ENCODE measurements at places on chromosomes 3 and 15.

- no peak for DNase-seq
Measured at GRCh38 chr3:47006145-47006651, 26.7 kb downstream of the NBEAL2 start.

DNA sequence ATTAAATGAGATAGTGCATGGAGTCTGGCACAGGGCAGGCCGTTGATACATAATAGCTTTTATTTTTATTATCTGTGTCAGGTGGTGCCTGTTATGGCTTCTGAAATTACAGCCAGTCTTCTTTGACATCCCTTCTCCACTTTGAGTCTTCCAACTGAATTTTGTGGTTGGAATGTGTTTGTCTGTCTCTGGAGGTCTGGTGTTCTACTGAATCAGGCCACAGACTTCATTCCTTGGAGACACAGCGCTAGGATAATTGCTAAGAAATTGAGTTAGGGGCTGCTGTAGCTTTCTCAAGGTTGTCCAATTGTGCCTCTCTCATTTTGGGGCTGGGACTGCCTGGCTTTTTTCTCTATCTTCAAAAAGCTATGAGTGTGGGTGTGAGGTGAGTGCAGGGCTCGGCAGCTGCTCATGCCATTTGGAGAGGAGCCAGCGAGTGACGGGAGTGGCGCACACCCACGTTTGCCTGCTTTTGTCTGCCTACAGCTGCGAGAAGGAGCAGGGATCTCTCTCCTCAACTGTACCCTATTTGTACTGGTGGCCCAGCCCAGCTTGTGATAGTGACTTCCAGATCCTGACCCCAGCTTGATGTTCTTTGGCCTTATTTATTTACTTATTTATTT is 49.8 kb upstream of the SYN2 start:
- DNase-seq: no peak

GRCh38 chr3:171255236-171255806 is 204.9 kb downstream of the TNIK start:
- no peak for DNase-seq

DNA sequence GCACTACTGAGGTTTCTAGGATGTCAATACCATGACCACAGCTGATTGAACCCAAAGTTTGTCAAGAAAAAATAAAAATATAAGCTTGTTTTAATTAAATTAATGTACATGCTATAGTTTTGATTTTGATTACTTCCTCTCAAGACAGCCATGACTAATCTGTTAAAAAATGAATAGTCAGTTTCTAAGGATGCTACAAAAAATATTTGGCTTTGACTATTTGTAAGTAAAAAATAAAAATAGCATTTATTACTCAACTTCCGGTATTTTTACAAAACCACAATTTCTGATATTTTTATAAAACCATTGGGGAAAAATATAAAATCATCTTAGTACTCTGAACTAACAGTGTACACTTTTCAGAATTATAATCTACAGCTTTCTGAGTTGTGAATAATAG is 12.1 kb upstream of the TEX9 start:
- DNase-seq: peak; percentile 21

GRCh38 chr3:165712382-165712781 is 124.8 kb downstream of the BCHE start:
- DNase-seq: no peak

DNA sequence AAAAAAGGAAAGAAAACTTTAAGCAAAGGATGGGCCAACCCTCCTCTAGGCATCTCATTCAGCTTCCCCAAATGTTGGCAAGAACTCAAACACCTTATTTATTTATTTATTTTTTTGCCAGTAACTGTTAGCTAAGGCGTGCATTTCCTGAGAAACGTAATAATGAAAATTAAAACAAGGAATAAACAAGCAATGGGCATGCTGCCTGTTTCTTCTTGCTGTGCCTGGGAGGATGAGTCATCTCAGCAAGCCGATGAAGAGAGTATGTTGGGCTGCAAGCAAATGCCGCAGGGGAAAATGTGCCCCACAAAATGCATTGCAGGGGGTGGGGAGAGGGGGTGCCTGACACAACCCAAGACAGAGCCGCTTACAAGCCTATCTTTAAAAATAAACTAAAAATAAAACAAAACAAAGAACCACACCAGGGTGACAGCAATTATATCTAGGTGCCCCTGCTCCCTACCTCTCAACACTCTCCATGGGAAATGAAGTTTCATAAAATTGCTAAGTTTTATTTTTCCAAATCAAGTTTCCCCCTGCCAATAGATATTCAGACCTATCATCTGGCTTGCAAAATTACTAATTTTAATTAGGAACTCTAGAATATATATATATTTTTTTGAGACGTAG is 40.3 kb downstream of the EIF4E3 start:
- peak; percentile 86 for DNase-seq

DNA sequence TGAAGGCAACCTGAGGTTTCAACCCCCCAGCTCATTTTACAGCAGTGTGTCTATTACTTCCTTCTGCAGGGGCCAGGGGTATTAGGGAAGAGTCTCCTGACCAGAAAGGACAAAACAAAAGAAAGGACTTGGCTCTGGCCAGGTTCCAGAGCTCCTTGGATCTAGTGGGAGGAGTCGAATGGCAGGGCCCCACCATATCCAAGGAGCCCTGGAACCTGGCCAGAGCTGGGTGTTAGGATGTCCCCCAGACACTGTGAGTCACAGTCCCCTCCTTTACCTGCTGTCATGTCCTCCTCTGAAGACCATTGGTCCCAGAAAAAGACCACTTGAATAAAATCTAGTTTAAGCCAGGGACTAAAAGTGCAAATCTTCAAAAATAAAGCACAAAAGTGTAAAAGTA is 113.2 kb downstream of the EEFSEC start:
- no peak for DNase-seq

Data from AG10803 (cell line).